Foreskin fibroblast (primary cell): ENCODE measurements at places on chromosomes 3 and 15.

DNA sequence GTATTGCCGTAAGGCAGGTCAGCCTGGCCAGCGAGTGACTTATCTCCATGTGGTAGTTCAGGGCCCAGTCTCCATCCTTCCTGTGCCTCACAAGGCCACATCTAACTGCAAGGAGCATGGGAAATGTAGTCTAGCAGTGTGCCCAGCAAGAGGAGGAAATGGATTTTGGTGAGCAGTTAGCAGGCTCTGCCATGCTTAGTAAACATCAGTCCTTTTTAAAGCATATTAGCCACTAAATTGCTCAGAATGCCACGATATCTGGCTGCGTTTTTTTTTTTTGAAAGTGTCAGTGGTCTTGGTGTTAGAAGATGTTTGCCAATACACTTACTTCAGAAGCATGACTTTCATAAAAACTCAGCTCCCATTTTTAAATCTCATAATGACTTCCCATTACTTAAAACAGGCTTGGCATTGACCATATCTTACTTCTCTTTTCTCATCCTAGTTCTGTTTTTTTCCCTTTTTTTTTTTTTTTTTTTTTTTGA lies 470.2 kb upstream of the TPRG1 start:
- DNase-seq: no peak

DNA sequence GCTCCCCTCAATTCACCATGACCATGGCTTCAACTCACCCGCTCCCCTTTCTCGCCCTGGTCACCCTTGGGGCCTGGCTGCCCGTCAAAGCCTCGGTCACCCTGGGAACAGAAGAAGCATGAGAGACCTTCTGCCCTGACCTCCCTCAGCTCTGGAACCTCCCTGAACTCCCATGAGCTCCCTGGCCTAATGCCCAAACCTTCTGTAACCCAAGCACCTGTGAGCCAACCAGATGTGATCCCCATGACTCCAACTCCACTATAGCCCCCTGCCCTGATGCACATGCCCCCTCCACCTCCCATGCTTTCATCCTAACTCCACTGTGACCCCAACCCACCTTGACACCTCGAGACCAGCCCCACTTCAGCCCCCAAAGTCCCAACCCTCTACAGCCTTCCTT lies 3.5 kb upstream of the UCN2 start:
- DNase-seq: no peak

DNA sequence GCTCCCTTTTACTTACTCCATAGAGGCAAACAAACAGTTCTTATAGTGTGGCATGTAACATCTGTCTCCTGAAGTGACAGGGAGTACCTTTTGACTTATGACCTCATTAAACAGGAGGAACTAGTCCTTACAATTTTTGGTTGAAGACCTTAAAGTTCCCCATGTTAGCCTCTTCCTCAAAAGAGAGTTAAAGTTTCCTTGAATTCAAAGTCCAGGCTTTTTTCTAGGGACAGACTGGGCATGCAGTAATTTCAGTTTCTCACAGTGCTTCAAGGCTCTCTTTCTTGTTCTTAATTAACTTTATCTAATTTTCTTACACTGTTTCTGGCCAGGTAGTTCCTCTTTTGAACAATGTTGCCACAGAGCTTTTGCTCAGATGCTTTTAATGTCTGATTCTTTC lies 12.1 kb downstream of the GOLM2 start:
- DNase-seq: no peak

DNA sequence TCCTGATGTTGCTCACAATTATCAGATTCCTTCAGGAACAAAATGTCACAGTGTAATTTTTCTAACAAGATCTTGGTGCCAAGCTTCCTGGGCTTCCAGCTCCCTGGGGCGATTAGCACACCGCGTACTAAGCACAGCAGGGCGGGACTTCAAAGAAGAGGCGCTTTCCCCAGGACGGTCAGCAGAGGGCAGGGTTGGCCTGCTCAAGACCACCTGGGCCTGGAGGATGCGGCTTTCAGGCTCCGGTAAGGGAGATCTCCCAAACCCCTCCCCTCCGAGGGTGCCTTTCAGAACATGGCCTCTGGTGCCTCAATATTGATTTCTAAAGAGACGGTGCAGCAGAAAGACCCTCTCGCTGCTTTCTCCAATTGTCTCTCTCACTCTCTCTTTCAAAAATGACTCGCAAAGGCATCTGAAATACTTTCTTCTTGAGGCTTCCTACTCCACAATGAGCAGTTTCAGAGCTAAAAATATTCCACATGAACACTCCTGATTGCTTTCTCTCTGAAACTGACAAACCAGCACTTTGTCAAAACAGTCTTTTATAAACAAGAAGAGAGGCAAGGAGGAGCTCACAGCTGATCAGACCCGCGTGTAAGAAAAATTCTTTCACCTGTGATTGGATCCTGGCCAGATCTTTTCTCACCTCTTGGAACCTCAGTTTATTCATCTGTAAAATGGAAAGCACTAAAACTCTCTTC lies 154.0 kb downstream of the ADAMTS9 start:
- DNase-seq: peak; percentile 79

DNA sequence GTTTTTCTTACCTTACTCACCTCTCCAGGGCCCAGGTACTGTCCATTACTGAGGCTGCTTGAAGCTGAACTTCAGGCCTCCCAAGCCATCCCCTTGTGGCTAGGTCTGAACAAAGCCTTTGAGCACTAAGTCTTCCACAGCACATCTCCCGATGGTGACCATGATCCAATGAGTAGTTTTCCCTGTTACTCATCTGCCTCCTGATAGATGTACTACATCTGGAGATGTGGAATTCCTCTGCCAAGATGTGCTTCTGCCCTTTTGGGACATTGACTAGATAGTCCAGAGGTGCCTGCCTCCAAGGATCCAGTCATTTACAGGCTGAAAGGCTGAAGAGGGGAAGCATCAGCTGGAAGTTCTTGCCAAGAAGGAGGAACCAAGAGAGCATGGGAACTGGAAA lies 28.9 kb upstream of the SLC35G2 start:
- no peak for DNase-seq

DNA sequence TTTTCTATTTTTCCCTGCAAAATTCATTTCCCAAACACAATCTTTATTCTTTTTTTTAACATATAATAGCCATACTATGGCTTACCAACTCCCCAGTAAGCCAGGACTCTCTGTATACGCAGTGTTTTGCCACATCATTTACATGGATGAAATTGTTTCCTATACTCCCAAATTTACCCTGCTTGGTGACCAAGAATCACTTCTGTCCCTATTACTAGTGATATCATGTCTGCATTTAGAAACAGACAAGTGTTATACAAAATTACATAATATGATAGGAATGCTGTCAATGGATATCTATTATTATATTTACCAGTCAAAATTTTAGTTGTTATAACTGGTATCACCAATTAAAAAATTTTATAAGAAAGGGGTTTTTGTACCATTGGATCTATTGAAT lies 77.8 kb downstream of the LIPC start:
- DNase-seq: no peak

DNA sequence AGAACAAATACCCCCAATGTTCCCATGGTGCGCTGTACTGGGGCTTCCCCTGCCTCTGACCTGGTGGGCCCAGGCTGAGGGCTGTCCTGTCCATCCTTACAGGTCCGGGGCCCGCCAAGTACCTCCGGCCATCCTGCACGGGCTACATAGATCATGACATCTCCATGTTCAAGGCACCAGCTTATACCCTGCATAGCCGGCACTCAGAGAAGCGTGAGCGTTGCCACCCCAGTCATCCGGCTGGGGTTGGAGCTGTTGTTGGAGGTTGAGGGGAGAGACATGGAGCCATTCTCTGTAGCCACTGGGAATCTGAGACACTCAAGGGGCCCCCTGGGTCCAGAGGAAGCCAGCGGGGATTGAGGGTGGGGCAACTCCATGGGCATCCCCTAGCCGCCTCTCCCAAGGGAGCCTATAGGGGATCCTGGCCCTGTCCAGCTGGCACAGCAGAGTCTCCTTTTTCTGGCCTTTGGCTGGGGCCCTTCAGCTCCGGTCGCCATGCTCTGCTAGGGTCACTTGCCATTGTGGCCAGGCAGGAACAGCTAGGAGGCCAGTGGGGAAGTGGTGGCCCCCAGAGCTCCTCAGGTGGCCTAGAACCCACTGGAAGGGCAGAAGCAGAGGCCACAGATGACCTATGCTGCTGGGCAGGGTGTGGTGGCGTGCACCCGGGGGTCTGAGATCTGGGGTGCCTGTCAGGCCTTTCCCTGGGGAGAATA lies 12.5 kb upstream of the CSPG4 start:
- DNase-seq: no peak
